Amniotic stem cell (primary cell): ENCODE measurements at places on chromosomes 16 and 17.

DNA sequence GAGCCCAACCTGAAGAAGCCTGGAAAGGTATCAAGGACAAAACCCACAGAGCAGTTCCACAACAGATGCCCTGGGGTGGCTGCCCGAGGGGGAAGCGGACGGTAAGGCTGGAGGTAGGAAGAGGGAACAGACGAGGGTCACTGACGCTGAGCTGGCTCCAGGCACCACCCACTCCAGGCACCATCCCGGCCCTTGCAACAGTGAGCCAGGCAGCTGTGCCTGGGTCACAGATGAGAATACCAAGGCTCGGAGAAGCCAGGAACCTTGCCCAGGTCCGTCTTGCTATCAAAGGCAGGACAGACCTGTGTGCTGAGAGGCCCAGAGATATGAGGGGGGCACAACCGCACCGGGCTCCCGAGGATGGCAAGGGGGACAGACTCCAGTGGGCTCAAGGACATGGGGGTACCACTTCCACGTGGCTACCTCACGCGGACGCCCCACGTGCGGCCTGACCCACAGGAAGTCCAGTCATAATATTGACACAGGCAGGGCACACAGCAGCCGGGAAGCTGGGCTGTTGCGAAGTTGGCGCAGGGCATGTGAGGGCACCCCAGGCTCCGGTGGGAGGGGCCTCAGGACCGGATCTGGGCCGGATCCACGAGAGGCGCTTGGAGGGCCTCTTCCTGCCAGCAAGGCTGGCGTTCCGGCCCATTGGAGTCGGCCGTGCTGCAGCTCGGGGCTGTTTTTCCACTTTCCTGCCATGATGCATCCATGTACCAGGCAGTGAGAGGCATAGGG is 29.9 kb downstream of the PEMT start:
- DNase-seq = no peak

GRCh38 chr16:86243571-86244154 is 266.7 kb upstream of the FOXF1 start:
- no peak for DNase-seq

DNA sequence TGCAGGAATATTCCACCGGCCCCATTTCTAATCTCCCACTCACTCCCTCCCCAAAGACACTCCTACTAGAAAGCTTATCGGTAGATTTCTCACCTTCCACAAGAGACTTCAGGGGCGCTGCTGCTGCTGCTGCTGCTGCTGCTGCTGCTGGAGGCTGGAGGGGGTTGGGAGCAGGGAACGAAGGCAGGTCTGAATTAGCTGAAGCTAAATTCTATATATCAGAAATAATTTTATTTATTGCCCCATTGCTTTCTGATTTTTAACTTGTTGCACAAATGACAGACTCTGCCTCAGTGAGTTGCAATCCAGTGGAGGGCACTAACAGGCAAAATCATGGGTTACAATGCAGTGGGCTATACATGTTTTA is 25.8 kb upstream of the HLF start:
- no peak for DNase-seq

- no peak for DNase-seq
These were observed 146.6 kb downstream of the IRX5 start for GRCh38 chr16:55077266-55077665.

DNA sequence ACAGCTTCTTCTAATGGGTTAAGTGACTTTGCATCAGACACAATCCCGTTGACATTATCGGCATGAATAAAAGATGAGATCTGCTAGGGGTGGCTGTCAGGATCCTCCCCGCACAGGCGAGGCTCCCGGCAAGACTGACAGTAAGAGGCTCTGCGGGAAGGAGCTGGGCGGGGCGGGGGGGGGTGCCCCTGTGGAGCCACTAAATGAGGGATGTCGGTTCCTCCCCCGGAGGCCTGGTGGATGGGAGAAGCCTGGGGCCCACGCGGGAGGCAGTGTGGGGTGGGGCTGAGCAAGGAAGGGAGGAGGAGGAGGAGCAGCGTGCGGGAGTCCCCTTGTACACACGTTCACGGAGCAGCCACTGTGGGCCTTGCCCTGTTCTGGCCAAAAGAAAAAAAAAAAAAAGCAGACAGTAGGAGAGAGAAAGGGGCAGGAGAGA is 190.9 kb upstream of the GSE1 start:
- no peak for DNase-seq

GRCh38 chr17:66459811-66460270 is 157.4 kb downstream of the PRKCA start:
- DNase-seq = peak; percentile 88

- no peak for DNase-seq
These were observed 7.1 kb upstream of the MVD start for GRCh38 chr16:88669980-88670379.

DNA sequence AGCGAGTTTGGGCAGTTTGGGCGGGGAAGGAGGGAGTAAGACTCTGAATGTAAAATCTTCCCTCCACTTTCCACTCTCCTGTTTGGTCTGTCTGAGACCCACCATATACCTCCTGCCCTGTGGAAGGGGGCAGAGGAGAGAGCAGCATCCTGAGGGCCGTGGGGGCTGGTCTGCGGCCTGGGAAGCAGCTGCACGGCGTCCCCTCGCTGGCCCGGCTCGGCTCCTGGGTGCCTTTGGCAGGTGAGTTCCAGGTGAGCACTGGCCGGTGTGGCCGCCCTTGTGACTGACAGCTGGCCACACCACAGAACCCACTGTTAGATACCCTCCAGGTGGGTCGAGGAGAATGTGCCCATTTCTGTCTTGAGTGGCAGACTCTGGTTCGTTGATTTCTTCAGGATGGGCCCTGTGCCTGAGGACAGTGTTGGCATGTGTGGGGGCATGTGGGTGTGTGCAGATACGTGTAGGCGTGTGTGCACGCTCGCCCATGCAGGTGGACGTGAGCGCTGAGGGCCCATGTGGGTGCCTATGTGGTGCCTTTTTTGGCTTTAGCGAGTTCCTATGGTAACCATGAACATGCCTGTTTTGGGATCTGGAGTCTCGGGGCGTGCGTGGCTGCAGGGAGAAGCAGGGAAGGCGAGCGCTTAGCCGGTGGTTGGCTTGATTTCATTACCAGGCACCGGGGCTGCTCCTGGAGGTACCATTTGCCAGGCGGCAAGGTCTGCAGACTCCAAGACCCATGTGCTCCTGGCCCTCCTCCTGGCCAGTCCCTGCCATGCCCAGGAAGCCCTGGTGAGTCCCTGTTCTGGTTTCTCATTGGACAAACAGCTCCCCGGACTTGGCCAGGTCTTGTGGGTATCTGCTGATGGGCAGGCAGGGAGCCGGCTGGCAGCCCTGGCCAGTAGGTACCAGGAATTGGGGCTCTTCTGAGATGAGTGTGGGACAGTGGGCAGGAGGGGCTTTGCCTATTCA is 12.4 kb downstream of the RAP1GAP2 start:
- no peak for DNase-seq

DNA sequence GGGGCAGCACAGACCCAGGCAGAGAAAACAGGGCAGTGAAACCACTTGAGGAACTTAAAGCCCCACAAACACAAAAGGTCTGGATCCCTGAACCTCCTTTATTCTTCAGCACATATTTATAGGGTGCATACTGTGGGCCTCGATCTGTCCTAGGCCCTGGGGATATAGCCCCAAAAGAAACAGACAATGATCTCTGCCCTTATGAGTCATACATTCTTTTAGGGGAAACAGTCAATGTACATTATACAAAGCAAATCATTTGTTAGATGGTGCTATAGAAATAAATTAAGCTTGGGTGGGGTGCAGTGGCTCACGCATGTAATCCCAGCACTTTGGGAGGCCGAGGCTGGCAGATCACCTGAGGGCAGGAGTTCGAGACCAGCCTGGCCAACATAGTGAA is 10.0 kb upstream of the HES7 start:
- DNase-seq = no peak

- DNase-seq = peak; percentile 63
These were observed at the start of gene GPS2 for GRCh38 chr17:7314719-7315569. Gene GPS2, minus strand, starts transcription at chr17:7315360. Its CDS starts 308 bp downstream, at chr17:7315052.

- DNase-seq = no peak
These were observed 2.9 kb downstream of the KRT28 start for GRCh38 chr17:40796846-40797245.

DNA sequence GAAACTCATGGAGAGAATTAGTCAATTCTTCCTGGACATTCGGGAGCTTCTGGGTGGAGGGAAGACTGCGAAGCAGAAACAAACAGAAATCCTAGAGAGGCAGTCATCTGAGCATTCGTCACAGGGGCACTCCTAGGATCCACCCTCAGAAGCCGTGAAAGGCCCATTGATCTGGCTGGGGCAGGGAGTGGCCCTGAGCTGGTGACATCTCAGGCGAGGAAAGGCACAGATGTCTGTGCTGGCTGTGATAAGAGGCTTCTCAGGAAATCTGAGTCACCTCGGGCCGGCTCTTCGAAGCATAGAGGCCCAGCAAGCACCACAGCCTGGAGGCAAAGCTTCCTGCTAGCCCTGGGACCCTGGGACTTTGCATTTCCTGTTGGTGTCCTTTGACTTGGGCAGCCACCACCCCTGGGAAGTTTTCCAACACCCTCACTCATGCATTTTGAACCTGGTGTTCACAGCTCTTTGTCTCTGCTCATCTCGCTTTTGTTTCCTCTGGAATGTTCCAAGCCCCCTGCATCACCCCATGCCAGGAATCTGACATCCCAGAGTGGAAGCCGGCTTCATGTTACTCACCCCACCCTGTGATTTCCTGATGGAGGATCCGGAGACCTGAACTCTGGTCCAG is 23.3 kb upstream of the CDRT4 start:
- peak; percentile 75 for DNase-seq

GRCh38 chr17:83024218-83024971 is 55.0 kb upstream of the METRNL start:
- DNase-seq = no peak

GRCh38 chr16:79449900-79450299 is 150.6 kb downstream of the MAF start:
- no peak for DNase-seq

GRCh38 chr17:68318103-68318991 is 27.1 kb downstream of the ARSG start:
- DNase-seq = no peak

DNA sequence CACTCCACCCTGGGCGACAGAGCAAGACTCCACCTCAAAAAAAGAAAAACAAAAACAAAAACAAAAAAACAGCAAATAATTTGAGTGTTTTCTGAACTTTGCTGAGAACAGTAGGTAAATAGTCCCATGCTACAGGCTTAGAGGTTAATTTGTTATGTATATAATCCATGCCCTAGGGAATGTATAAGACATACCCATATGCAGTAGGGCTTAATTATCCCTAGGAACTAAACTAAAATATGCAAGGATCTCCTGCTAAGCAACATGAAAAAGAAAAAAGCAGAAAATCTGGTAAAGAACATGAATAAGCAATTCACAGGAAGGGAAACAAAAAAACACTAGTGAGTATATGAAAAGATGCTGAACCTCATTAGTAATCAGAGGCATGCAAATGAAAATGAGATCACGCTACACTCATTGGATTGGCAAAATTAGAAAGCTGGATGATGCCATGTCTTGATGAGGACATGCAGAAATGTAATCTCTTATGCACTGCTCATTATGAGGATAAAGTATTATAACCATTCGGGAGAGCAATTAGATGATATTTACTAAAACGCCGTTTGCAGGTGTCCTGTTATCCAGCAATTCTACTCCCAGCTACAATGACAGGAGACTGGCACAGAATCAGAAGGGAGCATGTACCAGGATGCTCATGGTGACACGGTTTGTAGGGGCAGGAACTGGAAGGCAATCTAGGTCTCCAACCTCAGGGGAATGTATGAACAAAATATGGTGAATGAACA is 5.6 kb downstream of the KCTD13 start:
- no peak for DNase-seq

- DNase-seq = no peak
These were observed 1103.5 kb upstream of the RBFOX1 start for GRCh38 chr16:6229186-6229585.

DNA sequence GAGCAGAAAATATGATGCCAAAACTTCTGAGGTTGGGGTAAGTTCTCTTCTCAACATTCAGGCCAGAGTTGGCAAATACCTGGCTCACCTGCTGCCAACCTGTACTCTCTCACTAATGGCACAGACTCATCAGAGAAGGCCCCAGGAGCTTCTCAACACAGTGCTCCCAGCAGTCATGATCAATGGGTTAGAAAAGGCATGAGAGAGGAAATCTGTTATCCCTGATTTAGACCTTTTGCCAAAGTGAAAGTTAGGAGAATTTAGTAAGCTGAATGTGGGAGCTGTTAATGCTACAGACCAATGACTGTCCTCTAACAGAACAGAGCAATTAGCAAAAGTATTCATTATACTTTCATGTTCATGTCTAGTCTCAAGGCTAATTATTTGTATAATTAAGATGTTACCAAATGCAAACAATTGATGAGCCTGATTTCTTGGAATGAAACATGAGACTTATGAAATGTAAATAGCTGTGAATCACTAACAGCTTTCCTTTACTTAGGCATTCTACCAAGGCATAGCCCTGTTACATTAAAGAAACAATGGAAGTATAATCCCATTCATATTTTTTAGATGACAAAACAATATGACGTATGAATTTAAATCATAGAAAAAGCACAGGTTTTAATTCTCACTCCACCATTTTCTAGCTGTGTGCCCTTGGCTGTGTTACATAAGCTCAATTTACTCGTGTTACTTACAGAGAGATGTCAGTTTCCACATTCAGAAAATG is 68.7 kb upstream of the MARCHF10 start:
- DNase-seq = no peak
